ENCODE measurements at places on chromosomes 2 and 18. TPM values are rescaled to one million over a fixed set of nuclear protein-coding genes. Genes with fewer than 3 reads are reported as not detected.

DNA sequence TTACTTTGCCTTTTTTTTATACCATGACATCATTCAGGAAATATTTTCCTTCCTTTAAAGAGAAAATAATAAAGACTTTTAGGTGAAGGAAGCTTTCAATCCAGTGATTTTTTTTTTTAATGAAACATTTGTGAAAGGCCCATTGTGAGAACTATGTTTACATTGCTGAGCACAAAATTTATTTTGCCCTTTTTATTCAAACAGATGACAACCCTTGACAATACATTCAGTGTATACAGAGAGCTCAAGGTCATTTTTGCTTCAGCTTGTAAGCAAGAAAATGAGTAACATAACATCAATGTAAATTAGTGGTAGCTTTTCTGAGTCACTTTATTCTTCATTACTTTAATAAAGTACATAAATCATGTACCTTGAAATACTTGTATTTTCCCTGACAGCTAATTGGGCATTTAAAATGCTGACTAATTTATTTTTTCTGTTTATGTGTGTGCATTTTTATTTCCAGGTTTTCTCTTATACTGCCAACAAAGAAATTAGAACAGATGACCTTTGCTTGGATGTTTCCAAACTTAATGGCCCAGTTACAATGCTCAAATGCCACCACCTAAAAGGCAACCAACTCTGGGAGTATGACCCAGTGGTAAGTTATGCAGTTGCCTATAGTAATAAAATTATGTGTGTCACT, 121.6 kb downstream of the GALNT1 start:
- DNase-seq, result no peak

GRCh38 chr2:42918671-42919318, 126.4 kb upstream of the HAAO start:
- no peak for DNase-seq

GRCh38 chr18:49227441-49228165, 232.8 kb downstream of the DYM start:
- no peak for DNase-seq

GRCh38 chr2:212532585-212532984, 6.0 kb downstream of the ERBB4 start:
- DNase-seq, result no peak

GRCh38 chr2:228282376-228282775, 100.9 kb upstream of the SPHKAP start:
- DNase-seq, result no peak

DNA sequence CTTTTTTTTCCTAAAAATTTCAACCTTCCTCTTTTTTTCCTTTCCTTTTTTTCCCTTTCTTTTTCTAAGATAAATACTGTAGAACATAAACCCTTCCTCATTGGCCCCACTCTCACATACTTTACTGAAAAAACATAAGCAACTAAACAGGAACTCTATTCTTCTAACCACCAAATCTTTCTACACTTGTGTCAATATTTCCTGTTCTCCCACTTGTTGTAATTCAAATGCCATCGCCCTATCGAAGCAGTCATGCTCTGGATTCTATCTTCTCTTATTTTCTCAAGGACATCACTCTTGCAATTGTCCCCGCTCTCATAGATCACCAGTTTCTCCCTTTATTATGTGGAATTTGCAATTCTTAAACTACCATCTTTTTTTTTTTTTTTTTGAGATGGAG, 20.2 kb upstream of the SSB start:
- DNase-seq, result no peak

DNA sequence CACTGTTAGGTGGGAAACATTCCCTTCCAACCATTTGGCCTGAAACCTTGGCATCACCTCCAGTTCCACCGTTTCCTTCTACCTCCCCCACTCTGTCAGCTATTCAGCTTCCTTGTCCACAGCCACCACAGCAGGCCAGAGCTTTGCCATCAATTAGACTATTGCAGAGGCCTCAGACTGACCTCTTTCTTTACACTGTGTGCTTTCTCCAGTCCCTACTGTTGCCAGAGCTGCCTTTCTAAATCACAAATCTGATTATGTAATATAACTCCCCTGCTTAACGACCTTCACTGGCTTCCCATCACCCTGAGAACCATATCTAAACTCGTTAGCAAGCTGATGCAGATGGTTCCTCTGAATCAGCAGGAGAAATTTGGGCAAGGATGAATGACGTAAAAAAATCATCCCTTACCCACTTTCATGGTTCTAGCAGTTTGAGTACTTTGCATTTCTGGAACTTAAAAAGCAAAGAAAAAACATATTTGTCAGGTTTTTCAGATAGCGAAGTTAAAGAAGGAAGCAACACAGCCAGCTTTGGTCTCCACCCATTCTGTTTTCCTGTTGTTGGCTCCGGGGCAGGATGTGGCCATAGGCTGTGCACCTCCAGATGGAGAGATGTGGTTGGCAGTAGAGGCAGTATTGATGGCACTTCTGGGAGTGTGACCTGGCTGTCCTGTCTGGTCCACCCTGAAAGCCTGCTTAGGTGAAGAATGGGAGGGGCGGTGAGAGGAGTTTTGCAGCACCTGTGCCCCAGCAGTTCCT, 422.1 kb downstream of the PARD3B start:
- no peak for DNase-seq

- DNase-seq, result no peak
Measured at GRCh38 chr2:70670626-70671025, 97.4 kb downstream of the ADD2 start.

DNA sequence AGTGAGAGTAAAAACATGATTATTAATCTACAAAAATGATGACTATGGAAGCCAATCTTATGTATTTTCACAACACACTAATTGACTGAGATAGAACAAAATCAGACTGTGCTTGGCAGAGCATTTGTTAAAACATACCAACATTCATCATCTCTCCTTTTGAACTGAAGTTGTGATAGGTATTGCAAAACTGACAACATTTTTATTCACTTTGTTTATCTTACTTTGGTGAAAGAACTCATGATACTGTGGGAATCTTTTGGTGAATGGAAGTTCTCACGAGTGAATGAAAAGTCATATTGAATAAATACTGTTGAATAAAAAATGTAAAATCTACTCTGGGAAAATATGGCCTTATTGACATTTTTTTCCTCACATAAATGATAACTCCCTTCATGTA, 1430.2 kb upstream of the PIK3C3 start:
- DNase-seq, result no peak

- peak; percentile 50 for DNase-seq
Measured at GRCh38 chr2:109382951-109383350, 230.8 kb downstream of the SEPTIN10 start.

Gene OBSL1
- 39.9 TPM for total RNA-seq

Gene HOXD11
- total RNA-seq, result not detected

Gene IL1RN
- not detected for total RNA-seq

Gene CXCR1
- total RNA-seq, result not detected

Gene GALR1
- 0.16 TPM for total RNA-seq

Gene CD207
- total RNA-seq, result not detected

Gene ATP8B1
- total RNA-seq, result 2.5 TPM

Gene PRKD3
- 29.9 TPM for total RNA-seq

Data from occipital lobe (tissue), 3 donors.